ENCODE measurements at places on chromosomes 16 and 17.

DNA sequence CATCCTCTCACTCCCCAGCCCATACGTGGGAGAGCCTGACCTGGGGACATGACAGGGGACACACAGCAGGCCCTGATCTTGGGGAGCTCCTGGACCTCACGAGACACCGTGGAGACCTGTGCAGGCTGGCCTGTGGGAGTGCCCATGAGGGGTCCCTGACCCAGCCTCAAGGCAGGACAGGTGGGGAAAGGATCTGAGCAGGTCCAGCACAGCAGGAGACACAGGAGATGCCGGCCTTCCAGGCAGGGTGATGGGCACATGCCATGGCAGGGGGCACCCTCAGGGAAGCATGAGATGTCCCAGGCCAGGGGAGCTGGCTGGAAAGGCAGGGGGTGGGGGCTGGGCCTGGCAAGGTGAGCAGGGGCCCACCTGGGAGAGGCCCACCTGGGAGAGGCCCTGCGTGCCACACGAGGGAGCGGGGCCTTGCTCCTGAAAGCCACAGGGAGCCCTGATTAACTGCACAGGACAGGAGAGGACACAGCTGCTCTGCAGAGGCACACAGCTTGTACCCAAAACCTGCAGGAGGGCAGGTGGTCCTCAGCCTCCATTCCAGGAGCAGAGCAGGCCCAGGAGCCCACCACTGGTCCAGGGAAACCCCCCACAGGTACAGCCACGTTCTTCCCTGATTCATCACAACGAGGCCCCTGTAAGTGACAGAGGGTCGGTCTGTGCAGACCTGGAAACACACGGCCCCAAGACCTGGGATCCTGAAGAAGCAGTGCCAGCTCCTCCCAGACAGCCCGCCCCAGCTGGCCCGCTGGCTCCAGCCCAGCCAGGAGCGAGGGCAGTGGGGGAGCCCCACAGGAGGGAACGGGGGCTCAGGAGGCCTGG is 26.6 kb upstream of the KRT17 start:
- DNase-seq: no peak

DNA sequence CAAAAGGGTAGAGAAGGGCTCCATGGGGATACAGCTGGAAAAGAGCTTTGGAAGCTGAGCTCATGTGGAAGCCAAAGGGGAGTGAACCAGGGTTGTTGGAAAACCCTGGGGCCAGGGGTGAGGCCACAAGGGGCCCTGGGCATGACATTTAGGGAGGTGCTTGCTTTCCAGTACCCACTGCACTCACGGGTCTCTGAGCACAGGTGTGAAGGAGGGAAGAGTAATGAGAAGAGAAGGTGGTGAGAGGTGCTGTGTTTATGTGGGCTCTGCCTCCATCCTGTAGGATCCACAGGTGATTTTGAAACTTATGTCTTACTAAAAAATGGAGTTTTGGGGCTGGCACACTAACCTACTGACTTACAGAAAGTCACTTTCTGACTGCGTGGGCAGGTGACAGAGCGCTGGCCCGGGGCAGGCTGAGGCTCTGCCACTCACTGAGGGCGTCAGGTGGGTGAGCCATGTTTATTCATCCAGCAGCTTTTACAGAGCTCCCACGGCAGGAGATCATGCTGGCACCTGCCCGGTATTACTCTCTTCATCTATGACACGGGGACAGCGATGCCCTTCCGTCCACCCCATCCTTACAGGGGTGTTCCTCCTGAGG is 18.9 kb downstream of the KSR1 start:
- no peak for DNase-seq

DNA sequence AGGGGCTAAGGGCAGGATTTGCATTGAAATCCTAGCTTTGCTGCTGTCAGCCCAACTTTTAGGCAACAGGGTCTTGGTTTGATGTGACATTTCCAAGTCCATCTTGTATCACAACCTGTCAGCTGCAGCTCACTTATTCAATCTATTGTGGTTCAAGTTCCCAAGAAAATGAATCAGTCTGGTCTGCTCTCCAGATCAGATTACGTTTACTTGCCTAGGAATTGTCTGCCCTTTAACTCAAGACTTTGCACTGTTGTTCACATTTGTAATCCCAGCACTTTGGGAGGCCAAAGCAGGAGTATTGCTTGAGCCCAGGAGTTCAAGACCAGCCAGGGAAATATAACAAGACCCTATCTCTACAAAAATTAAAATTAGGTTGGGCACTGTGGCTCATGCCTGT is 10.0 kb downstream of the STX4 start:
- DNase-seq: no peak

DNA sequence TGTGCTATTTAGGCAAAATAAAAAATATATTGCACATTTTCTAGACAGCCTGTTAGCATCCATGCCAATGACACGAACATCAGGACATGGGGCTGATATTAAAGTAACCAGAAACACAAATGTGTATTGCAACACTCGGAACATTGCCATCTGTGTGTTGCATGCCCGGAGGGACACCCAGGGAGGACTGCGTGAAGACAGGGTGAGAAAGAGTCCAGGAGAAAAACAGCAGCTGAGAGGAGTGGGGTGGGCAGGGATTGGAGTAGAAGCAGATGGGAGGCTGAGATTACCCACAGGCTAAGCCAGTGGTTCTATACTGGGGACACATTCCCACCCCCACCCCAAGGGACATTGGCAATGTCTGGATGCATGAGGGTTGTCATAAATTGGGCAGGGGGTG is 114.8 kb downstream of the GRIN2A start:
- DNase-seq: no peak
